NCI-H1092 (cell line): ENCODE measurements at places on chromosomes 3 and 15.

DNA sequence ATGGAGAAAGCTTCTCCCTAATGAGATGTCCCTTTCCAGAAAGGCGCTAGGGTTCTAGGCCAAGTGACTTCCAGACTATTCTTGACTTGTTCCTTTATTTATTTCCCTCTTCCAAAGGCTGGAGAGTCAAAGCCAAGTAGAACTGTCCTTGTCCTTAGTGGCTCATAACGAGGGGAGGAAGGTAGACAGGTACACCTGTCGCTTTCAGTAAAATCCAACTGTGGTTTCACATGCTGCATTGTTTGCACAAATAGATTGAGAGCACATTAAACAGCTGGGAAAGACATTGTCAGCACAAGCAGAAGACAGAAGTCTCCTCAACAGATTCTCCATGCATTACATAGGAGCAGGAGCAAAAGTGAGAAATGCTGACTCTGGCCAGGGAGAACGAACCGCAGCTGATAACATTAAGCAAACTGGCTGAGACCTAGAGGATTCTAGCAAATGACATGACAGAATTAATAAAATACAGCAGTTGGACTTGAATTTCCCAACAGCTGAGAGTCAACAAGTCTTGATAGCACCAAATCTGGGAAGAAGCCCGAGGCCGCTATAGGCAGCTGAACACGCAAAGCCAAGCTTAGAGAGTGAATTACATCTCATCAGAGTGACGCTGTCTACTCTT, 227.7 kb downstream of the TLE3 start:
- no peak for DNase-seq

DNA sequence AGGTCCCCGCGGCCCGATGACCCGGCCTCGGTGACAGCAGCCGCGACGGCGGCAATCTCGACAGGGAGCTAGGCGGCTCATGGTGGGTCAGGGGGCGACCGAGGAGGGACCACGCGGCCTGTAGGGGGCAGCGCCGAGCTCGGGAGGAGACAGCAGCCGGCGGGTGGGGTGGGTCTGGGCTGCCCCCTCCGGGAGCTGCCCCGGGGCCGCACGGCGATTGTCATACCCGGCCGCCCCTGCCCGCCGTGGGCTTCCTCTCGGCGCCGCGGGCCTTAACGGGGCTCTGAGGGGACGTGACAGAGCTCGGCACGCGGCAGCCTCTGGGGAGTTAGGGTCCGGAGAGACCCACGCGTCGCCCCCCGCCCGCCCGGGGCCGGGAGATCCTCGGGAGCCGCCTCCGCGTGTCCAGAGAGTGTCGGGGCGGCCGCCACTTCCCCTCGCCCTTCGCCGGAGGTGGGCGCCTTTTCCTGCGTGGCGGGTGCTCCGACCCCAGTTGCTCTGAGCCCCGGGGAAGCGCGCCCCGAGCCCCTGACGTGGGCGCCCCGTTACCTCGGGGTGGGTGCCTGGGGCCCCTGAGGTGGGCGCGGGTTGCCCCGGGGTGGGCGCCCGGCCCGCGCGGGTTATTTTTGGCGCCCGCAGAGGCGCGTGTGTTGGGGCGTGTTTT, 539 bp upstream of the PLCL2 start:
- no peak for DNase-seq

- DNase-seq = no peak
Observed at GRCh38 chr15:34986326-34986725, 1.8 kb downstream of the ZNF770 start.

DNA sequence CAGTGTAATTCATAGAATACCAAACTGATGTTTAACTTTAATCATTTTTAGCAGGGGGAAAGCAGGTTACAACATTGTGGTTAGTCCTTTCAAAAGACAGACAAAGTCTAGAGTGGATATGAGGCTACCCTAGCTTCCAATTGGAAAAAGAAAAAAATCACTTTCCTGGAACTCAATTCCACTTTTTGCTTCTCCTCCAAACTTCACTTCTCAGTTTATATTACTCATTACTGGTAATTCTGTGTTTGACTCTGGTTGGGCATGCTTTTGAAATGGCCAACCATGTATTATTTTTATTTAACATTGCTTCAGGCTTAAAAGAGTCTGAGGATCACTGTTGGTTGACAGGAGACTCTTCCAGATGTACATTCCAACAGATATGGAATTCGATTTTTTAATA, 84.8 kb downstream of the RAP2B start:
- DNase-seq = no peak

DNA sequence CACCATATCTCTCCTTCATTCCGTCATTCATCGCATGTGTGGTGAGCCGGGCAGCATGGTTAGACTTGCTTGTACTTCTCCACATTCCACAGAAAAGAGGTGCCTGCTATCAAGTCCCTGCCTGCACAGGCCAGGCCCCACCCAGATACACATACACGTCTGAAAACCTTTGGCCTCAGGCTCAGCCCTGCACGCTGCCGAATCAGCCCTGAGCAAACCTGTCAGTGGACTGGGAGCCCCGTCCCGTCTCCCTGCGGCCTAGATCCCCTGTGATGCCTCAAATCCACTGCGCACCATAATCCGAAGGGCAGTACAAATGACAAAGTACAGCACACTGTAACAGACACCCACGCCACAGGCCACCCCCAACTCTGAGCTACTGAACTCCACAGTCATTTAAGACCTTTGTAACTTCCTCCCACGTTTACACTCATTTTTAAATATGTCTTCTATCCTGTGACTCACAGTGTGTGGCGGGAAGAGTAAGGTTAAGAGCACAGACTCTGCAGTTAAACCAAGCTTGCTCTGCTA, 67.1 kb downstream of the MB21D2 start:
- no peak for DNase-seq
